ENCODE measurements at places on chromosomes 7 and 10. TPM values are rescaled to one million over a fixed set of nuclear protein-coding genes. Genes with fewer than 3 reads are reported as not detected.

MEIG1 gene
- polyA plus RNA-seq = 3.5 TPM

H2AZ2 gene
- 32.7 TPM for polyA plus RNA-seq

CALML5 gene
- polyA plus RNA-seq = not detected

NAT16 gene
- not detected for polyA plus RNA-seq

MKX gene
- 4.2 TPM for polyA plus RNA-seq

CTAGE4 gene
- not detected for polyA plus RNA-seq

SYNPO2L gene
- polyA plus RNA-seq = not detected

ARMH3 gene
- 21.1 TPM for polyA plus RNA-seq

TCTN3 gene
- 23.9 TPM for polyA plus RNA-seq

COBL gene
- polyA plus RNA-seq = 7.3 TPM

RSPH10B2 gene
- polyA plus RNA-seq = not detected

IQCE gene
- 1.1 TPM for polyA plus RNA-seq

TFR2 gene
- polyA plus RNA-seq = 0.55 TPM

CACNA2D1 gene
- polyA plus RNA-seq = 3.9 TPM

PIK3CG gene
- polyA plus RNA-seq = not detected

OIT3 gene
- 0.39 TPM for polyA plus RNA-seq

SP8 gene
- not detected for polyA plus RNA-seq

CAV1 gene
- polyA plus RNA-seq = 2.1 TPM

PCDH15 gene
- polyA plus RNA-seq = 2.6 TPM

TFEC gene
- polyA plus RNA-seq = not detected

IMPDH1 gene
- polyA plus RNA-seq = 1.9 TPM

HPSE2 gene
- not detected for polyA plus RNA-seq

ZNF735 gene
- polyA plus RNA-seq = not detected

KCND2 gene
- polyA plus RNA-seq = 10.5 TPM

SAP25 gene
- not detected for polyA plus RNA-seq

ZNF365 gene
- polyA plus RNA-seq = 21.0 TPM

ATP5MK gene
- polyA plus RNA-seq = 1,943 TPM

VSTM4 gene
- 1.7 TPM for polyA plus RNA-seq

PRKG1 gene
- 117 TPM for polyA plus RNA-seq

PPP1R17 gene
- polyA plus RNA-seq = 814 TPM

VWC2 gene
- 0.67 TPM for polyA plus RNA-seq

KNDC1 gene
- 0.19 TPM for polyA plus RNA-seq

C10orf105 gene
- polyA plus RNA-seq = not detected

XRCC2 gene
- 0.75 TPM for polyA plus RNA-seq

MINPP1 gene
- 14.3 TPM for polyA plus RNA-seq

PLCE1 gene
- 0.48 TPM for polyA plus RNA-seq

C10orf67 gene
- polyA plus RNA-seq = not detected

DRGX gene
- 0.25 TPM for polyA plus RNA-seq

EVX1 gene
- not detected for polyA plus RNA-seq

CDK13 gene
- polyA plus RNA-seq = 22.1 TPM

HABP2 gene
- polyA plus RNA-seq = not detected

COL17A1 gene
- not detected for polyA plus RNA-seq

CLCN1 gene
- not detected for polyA plus RNA-seq
